ENCODE measurements at places on chromosomes 16 and 17. TPM values are rescaled to one million over a fixed set of nuclear protein-coding genes. Genes with fewer than 3 reads are reported as not detected.
A peak's percentile ranks its signal among the peaks of the same experiment; 100 is the strongest.

The SHPK gene
- total RNA-seq: 16.8 TPM

The B3GNT9 gene
- 11.1 TPM for total RNA-seq

The DHRS7C gene
- total RNA-seq: not detected

GRCh38 chr17:71084219-71084618, 914.9 kb downstream of the KCNJ2 start:
- no peak for DNase-seq
- no peak overlapping the region for H3K27ac ChIP-seq
- H3K4me1 ChIP-seq: no peaks in the 10 kb centered on the region
- H3K36me3 ChIP-seq: no peaks in the 10 kb centered on the region
- no peaks in the 10 kb centered on the region for H3K27me3 ChIP-seq

The FSCN2 gene
- 1.1 TPM for total RNA-seq

- no peak overlapping the region for H3K27ac ChIP-seq
- no peak for DNase-seq
- H3K27me3 ChIP-seq: peaks cover 25% of the 10 kb centered on the region
- H3K4me3 ChIP-seq: no peak overlapping the region
- no peaks in the 10 kb centered on the region for H3K36me3 ChIP-seq
Observed at GRCh38 chr17:6145946-6146345, 75.8 kb downstream of the WSCD1 start.

GRCh38 chr16:11780991-11781680, 15.9 kb downstream of the ZC3H7A start:
- no peak for DNase-seq
- H3K4me1 ChIP-seq: peaks cover 31% of the 10 kb centered on the region
- no peak overlapping the region for H3K4me3 ChIP-seq
- peak overlapping the region; percentile 82 for H3K27ac ChIP-seq

DNA sequence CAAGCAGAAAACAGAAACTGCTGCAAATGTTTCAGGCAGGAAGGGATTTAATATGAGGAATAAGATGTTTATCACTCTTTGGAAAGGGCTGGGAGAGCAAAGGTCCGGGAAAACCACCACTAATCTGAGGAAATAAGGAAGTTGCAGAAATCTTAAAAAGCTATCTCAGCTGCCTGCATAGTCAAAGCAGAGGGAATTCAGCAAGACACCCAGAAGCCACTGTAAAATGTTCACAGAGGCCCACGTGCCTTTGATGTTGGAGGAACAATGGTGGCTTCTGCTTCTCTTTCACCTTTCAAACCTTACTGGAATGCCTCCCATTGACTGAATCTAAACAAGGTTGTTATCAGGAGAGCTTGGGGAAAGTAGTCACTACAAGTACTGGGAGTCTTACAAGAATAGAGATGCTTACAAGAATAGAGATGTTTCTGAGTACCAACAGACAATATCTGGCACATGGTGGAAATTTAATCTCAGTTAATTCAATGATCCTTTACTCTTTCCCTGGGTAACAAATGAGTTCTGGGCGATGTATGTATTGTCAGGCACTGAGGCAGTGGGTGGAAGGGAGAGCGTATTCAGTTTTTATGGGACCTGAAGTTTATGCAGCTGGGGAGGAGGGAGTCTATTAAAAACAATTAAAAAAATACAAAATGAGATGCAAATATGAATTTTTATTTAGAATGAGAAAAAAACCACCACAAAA, 56.1 kb upstream of the MED13 start:
- H3K4me3 ChIP-seq: no peak overlapping the region
- H3K4me1 ChIP-seq: no peaks in the 10 kb centered on the region
- H3K27ac ChIP-seq: no peak overlapping the region
- peaks cover 26% of the 10 kb centered on the region for H3K27me3 ChIP-seq

The BAHCC1 gene
- total RNA-seq: 4.8 TPM

DNA sequence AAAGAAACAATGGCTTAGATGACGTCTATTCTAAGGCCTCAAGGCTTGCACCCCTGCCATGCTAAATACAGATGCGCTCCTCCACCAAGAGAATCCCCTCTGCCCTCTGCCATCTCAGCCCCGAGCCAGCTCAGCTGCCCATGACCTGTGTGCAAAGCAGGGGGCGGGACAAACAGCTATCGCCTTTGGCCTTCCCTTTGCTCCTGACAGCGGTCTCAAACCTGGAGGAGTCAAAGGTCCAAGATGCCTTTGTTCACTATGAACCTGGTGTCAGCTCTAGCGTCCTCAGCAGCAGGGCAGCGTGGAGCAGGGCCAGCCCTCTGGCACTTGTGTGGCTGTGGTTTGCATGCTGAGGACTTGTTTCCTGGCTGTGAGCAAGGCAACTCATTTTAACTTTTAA, 12.3 kb downstream of the SLX4 start:
- no peaks in the 10 kb centered on the region for H3K27me3 ChIP-seq
- peaks cover 5% of the 10 kb centered on the region for H3K36me3 ChIP-seq
- no peak for DNase-seq
- no peak overlapping the region for H3K4me3 ChIP-seq
- H3K27ac ChIP-seq: no peak overlapping the region

GRCh38 chr16:27449434-27450195, 47.6 kb downstream of the IL21R start:
- no peak for DNase-seq
- H3K36me3 ChIP-seq: no peaks in the 10 kb centered on the region
- H3K27me3 ChIP-seq: no peaks in the 10 kb centered on the region
- H3K4me1 ChIP-seq: no peaks in the 10 kb centered on the region
- H3K27ac ChIP-seq: no peak overlapping the region
- H3K4me3 ChIP-seq: no peak overlapping the region

DNA sequence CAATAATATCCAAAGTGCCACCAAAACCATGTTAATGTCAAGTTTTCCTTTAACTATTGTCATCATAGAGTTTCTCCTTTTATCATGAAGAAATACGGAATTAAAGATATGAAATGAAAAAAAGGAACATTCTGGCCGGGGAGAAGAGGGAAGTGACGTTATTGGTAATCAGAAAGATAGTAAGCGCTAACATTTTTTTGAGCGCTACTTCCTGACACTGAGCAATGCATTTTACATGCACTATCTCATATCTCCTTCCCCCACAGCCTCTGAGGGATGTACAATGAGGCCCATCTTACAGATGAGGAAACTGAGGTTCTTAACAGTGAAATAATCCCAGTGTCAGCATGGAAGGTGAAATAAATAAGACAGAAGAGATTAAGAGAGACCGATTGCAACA, 410.9 kb downstream of the SOX9 start:
- no peak overlapping the region for H3K4me3 ChIP-seq
- no peaks in the 10 kb centered on the region for H3K36me3 ChIP-seq
- H3K4me1 ChIP-seq: no peaks in the 10 kb centered on the region
- no peak overlapping the region for H3K27ac ChIP-seq

DNA sequence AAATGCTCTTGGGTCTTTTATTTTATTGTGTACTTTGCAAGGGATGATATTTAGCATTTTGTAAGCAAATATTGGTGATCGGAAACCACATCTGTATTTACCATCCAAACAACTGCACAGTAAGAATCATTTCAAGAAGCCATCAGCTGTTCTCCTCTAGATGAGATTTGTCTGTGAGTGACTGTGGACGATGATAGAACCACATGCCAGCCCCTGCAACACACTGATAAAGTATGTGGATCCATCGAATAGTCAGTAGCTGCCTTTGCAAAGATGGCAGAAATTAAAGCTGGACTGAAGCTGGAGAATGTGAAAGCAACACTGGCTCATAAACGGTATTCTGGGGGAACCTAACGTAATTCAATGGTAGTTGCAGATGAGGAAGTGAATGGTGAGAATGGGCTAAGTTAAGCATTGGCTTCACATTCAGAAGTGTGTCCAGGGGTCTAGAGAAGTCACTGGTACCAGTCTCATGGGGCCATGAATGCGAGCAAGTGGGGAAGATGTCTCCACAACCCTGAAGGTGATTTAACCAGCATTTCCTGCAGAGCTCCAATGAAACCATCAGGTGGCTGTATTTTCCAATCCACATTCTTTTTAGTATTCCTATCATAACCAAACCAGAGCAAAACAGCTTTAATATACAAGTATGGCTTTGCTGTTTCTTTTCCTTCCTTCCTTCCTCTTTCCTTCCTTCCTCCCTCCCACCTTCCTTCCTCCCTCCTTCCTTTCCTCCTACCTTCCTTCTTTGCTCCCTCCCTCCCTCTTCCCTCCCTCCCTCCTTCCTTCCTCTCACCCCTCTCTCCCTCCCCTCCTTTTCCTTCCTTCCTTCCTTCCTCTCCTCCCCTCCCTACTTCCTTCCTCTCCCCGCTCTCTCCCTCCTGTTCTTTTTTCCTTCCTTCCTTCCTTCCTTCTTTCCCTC, 169.4 kb downstream of the ABCA8 start:
- H3K36me3 ChIP-seq: no peaks in the 10 kb centered on the region
- no peak for DNase-seq
- no peaks in the 10 kb centered on the region for H3K4me1 ChIP-seq
- H3K4me3 ChIP-seq: no peak overlapping the region
- H3K27me3 ChIP-seq: no peaks in the 10 kb centered on the region

The AMFR gene
- 93.3 TPM for total RNA-seq

The ACD gene
- 5.7 TPM for total RNA-seq

- H3K27me3 ChIP-seq: no peaks in the 10 kb centered on the region
- H3K4me3 ChIP-seq: peak overlapping the region; percentile 4
- no peaks in the 10 kb centered on the region for H3K36me3 ChIP-seq
- no peak for DNase-seq
- peak overlapping the region; percentile 40 for H3K27ac ChIP-seq
Observed at GRCh38 chr16:66705790-66706505, 9.4 kb upstream of the CMTM4 start.

DNA sequence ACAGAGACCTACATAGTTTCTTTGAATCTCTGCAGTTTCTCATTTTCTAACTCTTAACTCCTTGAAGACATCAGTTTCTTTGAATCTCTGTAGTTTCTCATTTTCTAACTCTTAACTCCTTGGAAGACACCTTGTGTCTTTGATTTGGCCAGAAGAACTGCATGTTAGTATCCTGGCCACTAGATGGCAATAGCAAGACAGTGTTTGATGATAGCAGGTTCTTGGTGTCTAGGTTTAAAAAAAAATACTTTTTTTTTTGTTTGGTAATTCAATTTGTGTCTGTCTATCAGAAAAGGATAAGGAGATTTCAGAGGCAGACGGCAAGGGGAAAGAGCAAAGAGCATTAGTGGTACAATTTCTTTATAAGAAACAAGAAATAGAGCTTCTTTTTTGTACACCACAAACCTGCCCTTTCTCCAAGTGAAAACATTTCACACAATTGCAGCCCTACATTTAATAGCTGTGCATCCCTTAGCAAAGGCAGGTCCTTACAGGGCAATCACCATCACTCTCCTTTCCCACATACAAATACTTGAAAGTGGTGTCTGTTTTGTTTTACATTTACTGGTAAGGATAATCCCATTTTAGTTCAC, 1324.9 kb upstream of the CDH8 start:
- no peak overlapping the region for H3K27ac ChIP-seq
- H3K36me3 ChIP-seq: no peaks in the 10 kb centered on the region
- H3K27me3 ChIP-seq: no peaks in the 10 kb centered on the region
- H3K4me3 ChIP-seq: no peak overlapping the region

The CRYBA1 gene
- total RNA-seq: not detected

DNA sequence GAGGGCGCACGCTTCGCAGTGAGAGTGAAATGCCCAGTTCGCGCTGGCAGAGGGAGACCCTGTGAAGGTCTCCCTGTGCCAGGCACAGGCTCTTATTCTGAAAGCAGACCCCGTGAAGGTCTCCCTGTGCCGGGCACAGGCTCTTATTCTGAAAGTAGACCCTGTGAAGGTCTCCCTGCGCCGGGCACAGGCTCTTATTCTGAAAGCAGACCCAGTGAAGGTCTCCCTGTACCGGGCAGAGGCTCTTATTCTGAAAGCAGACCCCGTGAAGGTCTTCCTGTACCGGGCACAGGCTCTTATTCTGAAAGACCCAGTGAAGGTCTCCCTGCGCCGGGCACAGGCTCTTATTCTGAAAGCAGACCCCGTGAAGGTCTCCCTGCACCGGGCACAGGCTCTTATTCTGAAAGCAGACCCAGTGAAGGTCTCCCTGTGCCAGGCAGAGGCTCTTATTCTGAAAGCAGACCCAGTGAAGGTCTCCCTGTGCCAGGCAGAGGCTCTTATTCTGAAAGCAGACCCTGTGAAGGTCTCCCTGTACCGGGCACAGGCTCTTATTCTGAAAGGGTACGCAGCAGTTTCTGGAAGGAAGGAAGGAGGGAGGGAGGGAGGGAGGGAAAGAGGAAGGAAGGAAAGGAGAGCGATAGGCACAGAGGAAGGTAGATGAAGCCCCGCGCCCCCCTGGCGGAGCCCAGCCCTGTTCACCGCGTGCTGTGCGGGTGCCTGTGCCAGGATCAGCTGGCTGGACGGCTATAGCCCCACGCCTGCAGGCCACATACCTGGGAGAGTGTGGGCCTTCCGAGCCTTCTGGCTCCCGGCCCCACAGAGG, 55.3 kb downstream of the WDR45B start:
- H3K27me3 ChIP-seq: no peaks in the 10 kb centered on the region
- H3K27ac ChIP-seq: peak overlapping the region; percentile 89
- peak overlapping the region; percentile 87 for H3K4me3 ChIP-seq
- H3K4me1 ChIP-seq: peaks cover 42% of the 10 kb centered on the region
- H3K36me3 ChIP-seq: peaks cover 38% of the 10 kb centered on the region

DNA sequence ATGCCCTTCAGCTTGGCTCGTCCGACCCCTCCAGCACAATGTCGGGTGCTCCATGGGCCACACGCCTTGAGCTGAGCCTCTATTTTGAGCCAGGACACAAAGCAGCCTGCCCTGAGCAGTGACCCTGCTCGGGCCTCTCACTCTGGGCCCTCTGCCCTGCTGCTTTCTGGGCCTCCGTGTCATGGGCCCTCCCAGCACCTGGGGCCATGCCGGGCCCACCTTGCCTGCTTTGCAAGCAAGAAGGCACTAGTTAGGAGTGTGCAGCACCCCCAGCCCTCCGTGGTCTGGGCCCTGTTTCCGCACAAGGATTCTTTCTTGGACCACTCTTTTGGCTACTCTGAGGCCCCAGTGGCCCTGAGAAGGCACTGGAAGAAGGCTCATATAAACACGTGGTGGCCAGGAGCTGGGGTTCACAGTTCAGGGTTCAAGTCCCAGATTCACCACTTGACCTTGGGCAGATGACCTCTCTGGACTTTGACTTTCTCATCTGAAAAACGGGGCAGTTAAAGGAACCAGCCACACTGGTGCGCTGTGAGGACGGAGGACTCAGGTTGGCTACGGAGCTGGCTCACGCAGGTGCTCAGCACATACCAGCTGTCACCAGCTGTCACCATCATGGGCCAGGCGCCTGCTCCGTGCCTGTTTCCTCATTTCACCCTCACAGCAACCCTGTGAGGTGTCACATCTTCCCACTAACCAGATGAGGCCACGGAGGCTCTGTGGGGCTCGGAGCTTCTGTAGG, 166.0 kb upstream of the GSE1 start:
- no peaks in the 10 kb centered on the region for H3K36me3 ChIP-seq
- no peak overlapping the region for H3K4me3 ChIP-seq
- no peak for DNase-seq
- no peak overlapping the region for H3K27ac ChIP-seq
- H3K27me3 ChIP-seq: no peaks in the 10 kb centered on the region

The SPN gene
- total RNA-seq: 2.0 TPM
